Liver (tissue), 10 donors: ENCODE measurements at places on chromosomes 11 and 22.

- no peaks in the 10 kb centered on the region for H3K36me3 ChIP-seq
- H3K27ac ChIP-seq = no peak overlapping the region
- H3K27me3 ChIP-seq = no peaks in the 10 kb centered on the region
- no peak overlapping the region for H3K4me3 ChIP-seq
Observed at GRCh38 chr11:92416971-92417725, 192.5 kb downstream of the FAT3 start.

- DNase-seq = no peak
- no peaks in the 10 kb centered on the region for H3K27me3 ChIP-seq
- no peak overlapping the region for H3K27ac ChIP-seq
- no peaks in the 10 kb centered on the region for H3K4me1 ChIP-seq
- H3K36me3 ChIP-seq = no peaks in the 10 kb centered on the region
Observed at GRCh38 chr11:22554221-22554620, 71.4 kb downstream of the FANCF start.

DNA sequence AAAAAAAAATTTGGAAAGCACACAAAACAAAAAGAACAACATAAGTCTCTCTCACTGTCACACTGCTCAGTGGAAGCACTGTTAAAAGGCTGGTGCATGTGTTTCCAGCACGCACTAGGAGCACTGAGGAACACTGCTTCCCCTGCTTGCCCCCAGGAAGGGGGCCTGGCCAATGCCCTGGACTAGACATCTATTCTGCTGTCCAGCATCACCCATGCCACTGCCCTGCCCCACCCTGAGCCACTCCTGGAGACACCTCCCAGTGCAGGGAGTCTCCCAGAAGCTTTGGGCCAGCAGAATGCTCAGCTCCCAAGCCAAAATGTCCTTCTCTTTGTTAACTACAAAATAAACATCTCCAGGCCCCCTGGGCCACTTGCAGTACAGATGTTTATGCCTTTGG, 49.7 kb upstream of the EMID1 start:
- H3K4me3 ChIP-seq = no peak overlapping the region
- peak; percentile 8 for DNase-seq
- no peaks in the 10 kb centered on the region for H3K36me3 ChIP-seq
- H3K27me3 ChIP-seq = no peaks in the 10 kb centered on the region

DNA sequence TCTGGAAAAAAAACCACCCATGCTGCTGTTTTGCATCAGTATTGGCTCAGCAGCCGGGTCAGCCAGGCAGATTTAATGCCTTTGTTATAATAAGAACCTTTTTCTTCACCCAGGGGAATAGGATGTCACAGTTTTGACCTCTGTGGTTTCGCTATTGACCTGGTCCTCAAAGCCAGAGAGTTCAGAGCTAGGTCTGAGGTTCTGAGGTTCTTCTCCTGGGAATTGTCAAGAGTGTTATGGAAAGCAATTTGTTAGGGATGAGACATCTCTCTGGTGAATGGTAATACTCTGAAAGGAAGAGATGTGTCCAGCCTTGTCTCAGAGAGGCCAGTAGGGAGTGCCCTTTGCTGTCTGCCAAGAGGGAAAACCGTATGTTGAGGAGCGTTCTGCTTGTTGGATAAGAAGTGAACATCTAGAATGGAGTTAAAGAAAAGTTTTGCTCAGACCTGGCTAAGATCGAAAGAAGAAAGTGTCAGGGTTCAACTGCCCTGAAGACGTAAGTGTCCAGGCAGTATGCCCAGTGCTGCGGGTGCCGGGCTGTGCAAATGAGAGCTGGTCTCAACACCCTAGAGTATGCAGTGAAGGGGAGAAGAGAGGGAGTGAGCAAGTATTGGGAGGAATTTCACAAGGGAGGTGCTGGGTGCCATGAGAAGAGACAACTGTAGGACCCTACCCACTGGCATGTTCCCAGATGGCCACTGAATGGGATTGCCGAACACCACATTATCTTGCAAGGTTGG, 150.9 kb upstream of the TTC12 start:
- H3K4me1 ChIP-seq = no peaks in the 10 kb centered on the region
- H3K27ac ChIP-seq = no peak overlapping the region
- H3K4me3 ChIP-seq = no peak overlapping the region
- no peak for DNase-seq

- peak overlapping the region; percentile 87 for H3K4me3 ChIP-seq
- no peaks in the 10 kb centered on the region for H3K27me3 ChIP-seq
- no peak for DNase-seq
- H3K4me1 ChIP-seq = peaks cover 3% of the 10 kb centered on the region
Observed at GRCh38 chr22:28883917-28884746, 760 bp downstream of the ZNRF3 start.

DNA sequence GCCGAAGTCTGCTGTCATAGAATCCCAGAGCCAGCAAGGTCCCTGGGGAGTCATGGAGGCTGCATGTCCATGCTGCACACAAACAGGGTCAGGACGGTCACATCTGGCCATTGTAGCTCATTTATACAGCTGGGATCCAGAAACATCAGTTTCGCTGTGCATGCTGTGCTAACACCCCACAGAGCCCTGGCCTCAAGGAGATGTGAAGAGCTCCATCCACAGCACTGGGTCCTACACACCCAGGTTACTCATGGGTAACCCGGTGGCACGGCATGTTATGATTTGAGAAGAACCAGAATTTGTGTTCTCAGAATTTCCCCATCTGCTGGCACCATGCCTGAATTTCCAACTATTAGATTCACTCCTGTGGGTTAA, 146.3 kb upstream of the ARHGAP20 start:
- H3K36me3 ChIP-seq = no peaks in the 10 kb centered on the region
- no peak for DNase-seq
- H3K27me3 ChIP-seq = no peaks in the 10 kb centered on the region
- no peak overlapping the region for H3K4me3 ChIP-seq
- H3K4me1 ChIP-seq = no peaks in the 10 kb centered on the region
- no peak overlapping the region for H3K27ac ChIP-seq

DNA sequence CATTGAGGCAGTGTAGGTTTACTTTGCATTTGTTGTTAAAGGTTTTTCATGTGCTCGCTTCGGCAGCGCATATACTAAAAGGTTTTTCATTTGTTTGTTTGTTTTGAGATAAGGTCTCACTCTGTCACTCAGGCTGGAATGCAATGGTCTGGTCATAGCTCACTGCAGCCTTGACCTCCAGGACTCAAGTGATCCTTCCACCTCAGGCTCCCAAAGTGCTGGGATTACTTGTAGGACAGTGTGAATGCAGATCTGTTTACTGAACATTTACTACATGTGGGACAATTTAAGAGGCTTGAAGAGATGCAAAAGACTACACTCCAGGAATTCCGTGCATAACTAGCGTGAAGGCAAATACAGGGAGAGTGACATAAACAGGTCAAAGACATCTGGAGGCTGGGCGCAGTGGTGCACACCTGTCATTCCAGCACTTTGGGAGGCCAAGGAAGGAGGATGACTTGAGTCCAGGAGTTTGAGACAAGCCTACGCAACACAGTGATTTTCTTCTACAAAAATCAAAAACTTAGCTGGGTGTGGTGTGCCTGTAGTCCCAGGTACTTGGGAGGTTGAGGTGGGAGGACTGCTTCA, 34.1 kb downstream of the YPEL1 start:
- peaks cover 13% of the 10 kb centered on the region for H3K36me3 ChIP-seq
- no peaks in the 10 kb centered on the region for H3K4me1 ChIP-seq

DNA sequence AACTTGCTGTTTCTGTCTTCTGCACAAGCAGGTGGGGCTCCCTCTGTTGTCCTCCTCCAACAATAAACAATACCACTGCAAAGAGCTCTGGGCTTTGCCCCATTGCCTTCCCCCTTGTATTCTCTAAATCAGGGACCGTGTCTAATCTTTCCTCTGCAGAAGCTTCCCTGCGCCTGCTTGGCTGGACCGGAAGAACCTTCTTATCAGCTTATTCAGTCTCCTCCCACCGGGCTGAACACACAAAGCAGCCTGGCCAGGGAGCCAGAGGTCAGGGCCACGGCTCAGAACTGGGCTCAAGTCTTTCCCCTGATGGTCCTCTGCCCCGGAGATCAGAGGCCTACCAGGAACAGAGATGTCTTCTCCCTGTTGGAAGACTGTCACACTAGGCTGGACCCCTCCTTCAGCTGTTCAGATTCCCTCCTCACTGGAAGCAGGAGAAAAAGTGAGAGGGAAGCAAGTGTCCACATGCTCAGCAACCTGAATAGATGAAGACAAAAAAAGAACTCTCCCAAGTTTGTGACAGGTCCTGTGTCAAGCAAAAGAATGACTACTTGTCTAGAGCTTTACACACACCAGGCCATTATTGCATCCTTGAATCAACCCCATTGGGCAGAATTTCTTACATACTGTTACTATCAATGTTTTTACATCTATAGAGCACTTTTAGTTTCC, 63.7 kb downstream of the RAB30 start:
- no peak overlapping the region for H3K27ac ChIP-seq
- DNase-seq = peak; percentile 52
- H3K36me3 ChIP-seq = no peaks in the 10 kb centered on the region
- H3K4me1 ChIP-seq = peaks cover 9% of the 10 kb centered on the region

DNA sequence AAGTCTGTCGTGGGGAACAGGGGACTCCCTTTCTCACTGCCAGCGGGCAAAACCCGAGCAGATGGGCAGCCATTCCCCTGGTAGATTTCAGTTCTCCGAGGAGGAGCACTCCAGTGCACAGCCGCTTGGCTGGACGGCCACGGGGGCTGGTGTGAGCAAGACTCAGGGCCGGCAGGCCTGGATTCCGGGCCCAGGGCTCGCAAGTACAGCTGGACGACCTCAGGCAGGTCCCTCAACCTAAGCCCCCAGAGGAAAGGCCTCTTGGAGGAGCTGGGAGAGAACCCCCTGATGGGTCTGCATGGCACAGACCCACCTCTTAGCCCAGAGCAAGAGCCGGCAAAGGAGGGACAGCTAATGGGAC, 31.3 kb upstream of the TCF20 start:
- H3K27me3 ChIP-seq = no peaks in the 10 kb centered on the region
- no peaks in the 10 kb centered on the region for H3K36me3 ChIP-seq
- H3K27ac ChIP-seq = no peak overlapping the region
- DNase-seq = no peak

GRCh38 chr11:86515297-86516094, 140.8 kb downstream of the CCDC81 start:
- no peak for DNase-seq
- H3K36me3 ChIP-seq = no peaks in the 10 kb centered on the region
- H3K27me3 ChIP-seq = no peaks in the 10 kb centered on the region
- peak overlapping the region; percentile 46 for H3K27ac ChIP-seq

DNA sequence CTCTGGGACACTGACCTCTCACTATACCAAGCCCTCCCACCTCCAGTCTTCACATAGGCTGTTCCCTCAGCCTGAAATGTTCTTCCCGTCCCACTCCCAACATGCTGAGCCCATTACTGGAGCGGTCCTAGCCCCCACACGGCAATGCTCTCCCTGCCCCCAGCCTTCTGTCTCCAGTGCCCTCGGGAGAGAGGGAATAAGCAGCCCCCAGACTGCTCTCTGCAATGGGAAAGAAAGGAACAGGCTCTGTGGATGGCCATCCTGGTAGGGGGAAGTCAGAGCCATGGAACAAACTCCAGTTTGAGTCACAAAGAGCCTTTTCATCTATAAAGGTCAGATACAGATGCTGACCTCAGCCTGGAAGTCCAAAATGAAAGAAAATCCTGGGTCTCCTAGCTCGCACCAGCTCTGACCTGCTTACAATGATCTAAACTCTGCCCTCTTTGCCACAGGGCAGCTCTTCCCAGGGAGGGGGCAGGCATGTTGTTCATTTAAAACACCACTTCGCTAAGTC, 62.6 kb downstream of the FLRT1 start:
- H3K4me1 ChIP-seq = peaks cover 4% of the 10 kb centered on the region
- no peak overlapping the region for H3K27ac ChIP-seq
- H3K4me3 ChIP-seq = no peak overlapping the region
- H3K27me3 ChIP-seq = no peaks in the 10 kb centered on the region
- DNase-seq = no peak
- H3K36me3 ChIP-seq = no peaks in the 10 kb centered on the region

GRCh38 chr22:44042249-44043218, 18.4 kb downstream of the PARVB start:
- DNase-seq = no peak
- no peaks in the 10 kb centered on the region for H3K36me3 ChIP-seq
- H3K27ac ChIP-seq = no peak overlapping the region
- H3K4me3 ChIP-seq = no peak overlapping the region

- H3K4me1 ChIP-seq = no peaks in the 10 kb centered on the region
- H3K36me3 ChIP-seq = no peaks in the 10 kb centered on the region
- no peak overlapping the region for H3K27ac ChIP-seq
- no peaks in the 10 kb centered on the region for H3K27me3 ChIP-seq
- no peak for DNase-seq
- no peak overlapping the region for H3K4me3 ChIP-seq
Observed at GRCh38 chr11:45698777-45699497, 33.5 kb upstream of the CHST1 start.

- no peak overlapping the region for H3K27ac ChIP-seq
- no peak for DNase-seq
- H3K27me3 ChIP-seq = no peaks in the 10 kb centered on the region
- no peak overlapping the region for H3K4me3 ChIP-seq
- no peaks in the 10 kb centered on the region for H3K36me3 ChIP-seq
- no peaks in the 10 kb centered on the region for H3K4me1 ChIP-seq
Observed at GRCh38 chr11:92240916-92241315, 16.3 kb downstream of the FAT3 start.

- no peaks in the 10 kb centered on the region for H3K27me3 ChIP-seq
- no peak for DNase-seq
- H3K27ac ChIP-seq = no peak overlapping the region
- H3K4me1 ChIP-seq = no peaks in the 10 kb centered on the region
Observed at GRCh38 chr22:19784384-19785175, 24.0 kb downstream of the TBX1 start.

DNA sequence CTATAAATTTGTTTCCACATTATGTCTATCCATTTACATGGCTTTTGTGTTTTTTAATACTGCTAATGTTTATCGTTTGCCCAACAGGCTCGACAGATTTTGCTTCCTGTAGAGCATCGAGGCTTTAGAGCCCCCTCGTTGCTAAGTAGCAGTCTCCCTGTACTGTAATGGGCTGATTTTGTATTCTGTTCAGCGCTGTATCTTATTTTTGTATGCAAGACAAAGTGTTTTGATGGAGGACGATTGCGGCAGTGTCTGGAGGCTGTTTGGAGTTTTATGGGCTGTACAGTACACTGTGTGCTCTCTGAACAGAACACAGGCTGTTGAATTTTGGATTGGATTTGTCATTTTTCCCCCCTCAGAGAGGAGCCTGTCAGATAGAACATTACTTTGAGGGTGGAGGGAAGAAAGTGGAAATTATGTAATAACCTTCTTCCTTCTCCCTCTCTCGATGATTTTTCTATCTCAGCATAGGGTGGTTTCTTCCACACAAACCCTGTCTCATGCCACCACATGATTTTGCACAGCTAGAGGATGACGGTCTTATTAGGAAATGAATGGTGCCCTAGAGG, 104.4 kb downstream of the ZBTB16 start:
- H3K4me1 ChIP-seq = peaks cover 86% of the 10 kb centered on the region
- no peaks in the 10 kb centered on the region for H3K36me3 ChIP-seq
- H3K27me3 ChIP-seq = no peaks in the 10 kb centered on the region
- no peak overlapping the region for H3K4me3 ChIP-seq
- peak overlapping the region; percentile 85 for H3K27ac ChIP-seq

GRCh38 chr11:17385492-17385891, 3.0 kb downstream of the KCNJ11 start:
- H3K36me3 ChIP-seq = no peaks in the 10 kb centered on the region
- H3K4me3 ChIP-seq = no peak overlapping the region
- H3K4me1 ChIP-seq = no peaks in the 10 kb centered on the region
- H3K27me3 ChIP-seq = no peaks in the 10 kb centered on the region
- DNase-seq = no peak
- no peak overlapping the region for H3K27ac ChIP-seq

- no peak for DNase-seq
- no peak overlapping the region for H3K4me3 ChIP-seq
- H3K4me1 ChIP-seq = no peaks in the 10 kb centered on the region
Observed at GRCh38 chr11:121938076-121938475, 177.9 kb downstream of the BLID start.
